CD4-positive, alpha-beta T cell (primary cell): ENCODE measurements at places on chromosomes 3 and 15. TPM values are rescaled to one million over a fixed set of nuclear protein-coding genes. Genes with fewer than 3 reads are reported as not detected.

ENTPD3 gene
- not detected for total RNA-seq

DNA sequence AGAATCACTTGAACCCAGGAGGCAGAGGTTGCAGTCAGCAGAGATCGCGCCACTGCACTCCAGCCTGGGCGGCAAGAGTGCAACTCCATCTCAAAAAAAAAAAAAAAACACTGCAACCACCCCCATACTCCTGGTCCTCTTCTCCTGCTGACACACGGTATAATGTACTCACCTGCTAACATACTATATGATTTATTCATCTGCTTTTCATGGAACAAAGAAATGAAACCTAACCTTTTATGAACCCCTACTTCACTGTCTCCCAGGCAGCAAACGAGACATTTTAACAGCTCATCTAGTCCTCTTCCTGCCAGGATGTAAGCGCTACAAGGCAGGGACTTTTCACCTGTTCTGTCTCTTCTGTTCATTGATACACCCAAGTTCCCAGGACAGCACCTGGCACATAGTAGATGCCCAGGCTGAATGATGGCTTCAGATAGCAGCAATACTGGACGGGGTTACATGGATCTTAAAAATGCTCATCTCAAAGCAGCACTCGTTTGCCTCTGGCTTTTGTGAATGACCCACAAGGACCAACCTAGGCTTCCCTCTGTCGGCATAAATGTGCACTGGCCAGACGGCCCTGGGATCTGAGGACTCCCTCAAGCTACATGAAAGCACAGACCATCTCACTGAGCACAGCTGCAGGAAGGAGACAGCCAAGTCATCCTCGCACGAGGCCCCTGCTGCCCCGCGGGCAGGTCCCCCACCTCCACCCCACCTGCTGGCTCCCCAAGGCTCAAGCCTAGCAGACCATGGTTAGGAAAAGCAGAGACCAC is 20.3 kb downstream of the XXYLT1 start:
- no peak for DNase-seq

DNA sequence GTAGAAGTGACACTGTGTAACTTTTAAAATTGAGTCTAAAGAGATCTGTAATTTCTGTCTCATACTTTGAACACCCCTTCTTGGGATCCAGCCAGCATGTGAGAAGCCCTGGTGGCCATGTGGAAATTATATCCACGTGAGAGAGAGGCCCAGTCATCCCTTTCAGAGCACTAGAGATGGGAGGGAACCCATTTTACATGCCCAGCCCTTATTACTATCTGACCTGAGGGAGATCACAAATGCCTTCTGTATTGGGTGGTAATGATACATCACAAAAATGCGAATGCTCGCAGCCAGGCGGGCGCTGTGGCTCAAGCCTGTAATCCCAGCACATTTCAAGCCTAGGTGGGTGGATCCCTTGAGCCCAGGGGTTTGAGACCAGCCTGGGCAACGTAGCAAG is 27.3 kb upstream of the TRAK1 start:
- no peak for DNase-seq

DNA sequence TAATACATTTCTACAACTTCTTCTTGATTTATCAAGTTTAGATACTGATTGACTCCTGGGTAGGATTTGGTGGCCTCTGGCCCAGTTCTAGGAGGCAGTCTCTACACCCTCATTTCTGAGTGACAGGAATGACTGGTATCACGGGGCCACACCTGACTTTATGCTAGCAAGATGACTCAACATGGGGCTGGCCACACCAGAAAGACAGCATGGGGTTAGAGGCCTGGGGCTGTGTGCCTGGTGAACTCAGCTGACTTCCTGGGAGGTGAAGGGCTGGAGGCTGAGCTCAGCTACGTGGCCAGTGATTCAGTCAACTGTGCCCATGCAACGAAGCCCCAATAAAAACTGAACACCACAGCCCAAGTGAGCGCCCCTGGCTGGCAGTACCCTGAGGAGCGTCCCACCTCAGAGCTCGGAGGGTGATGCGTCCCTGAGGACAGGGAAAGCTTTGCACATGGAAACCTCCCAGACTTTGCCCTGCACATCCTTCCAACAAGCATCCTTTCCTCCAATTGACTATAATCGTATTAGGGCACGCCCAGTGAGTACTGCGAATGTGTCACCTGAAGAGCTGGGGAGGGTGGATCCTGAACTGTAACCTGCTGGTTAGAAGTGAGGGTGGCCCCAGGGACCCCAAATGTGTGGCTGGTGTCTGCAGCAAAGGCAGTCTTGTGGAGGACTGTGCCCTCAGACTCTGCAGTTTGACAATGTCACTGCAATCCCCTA is 57.2 kb downstream of the NIPA2 start:
- DNase-seq: no peak

IQCF5 gene
- not detected for total RNA-seq

EPHB1 gene
- 0.08 TPM for total RNA-seq

DNA sequence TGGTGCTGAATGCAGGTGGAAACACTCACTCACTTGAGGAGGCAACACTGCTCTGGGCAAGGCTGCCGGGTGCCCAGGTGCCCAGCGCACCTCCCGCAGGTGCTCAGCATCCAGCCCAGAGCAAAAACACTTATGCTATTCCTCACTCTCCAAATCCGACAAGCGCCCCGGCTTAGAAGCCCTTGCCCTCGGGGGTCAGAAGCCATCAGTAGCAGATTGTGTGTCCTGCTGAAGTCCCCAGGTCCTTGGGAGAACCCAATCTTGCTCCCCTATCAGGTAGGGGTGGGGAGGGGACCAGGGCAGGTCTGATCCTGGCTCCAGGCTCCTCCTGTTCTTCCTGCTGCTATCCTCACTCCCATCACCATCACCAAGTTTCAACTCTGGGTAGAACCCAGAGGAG is 46.7 kb downstream of the TLE3 start:
- no peak for DNase-seq

DNA sequence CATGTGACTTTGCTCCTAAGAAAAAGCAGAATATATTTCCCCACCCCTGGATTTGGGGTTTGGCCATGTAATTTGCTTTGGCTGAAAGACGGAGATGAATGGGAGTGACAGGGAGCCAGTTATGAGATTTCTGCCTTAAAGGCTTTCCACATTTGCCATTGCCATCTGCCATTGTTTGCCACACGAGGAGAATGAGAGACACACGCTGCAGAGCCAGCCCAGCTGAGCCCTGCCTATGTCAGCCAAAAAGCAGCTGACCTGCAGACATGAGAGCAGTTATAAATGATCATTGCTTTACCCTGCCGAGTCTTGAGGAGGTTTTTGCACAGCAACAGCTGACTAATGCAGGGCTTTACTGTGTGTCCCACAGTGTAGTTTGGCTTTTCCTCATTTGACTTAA is 40.6 kb upstream of the RFTN1 start:
- DNase-seq: no peak
